ENCODE measurements at places on chromosomes 1 and 21.

GRCh38 chr1:151246786-151247185, 7.7 kb upstream of the PSMD4 start:
- no peak for DNase-seq

DNA sequence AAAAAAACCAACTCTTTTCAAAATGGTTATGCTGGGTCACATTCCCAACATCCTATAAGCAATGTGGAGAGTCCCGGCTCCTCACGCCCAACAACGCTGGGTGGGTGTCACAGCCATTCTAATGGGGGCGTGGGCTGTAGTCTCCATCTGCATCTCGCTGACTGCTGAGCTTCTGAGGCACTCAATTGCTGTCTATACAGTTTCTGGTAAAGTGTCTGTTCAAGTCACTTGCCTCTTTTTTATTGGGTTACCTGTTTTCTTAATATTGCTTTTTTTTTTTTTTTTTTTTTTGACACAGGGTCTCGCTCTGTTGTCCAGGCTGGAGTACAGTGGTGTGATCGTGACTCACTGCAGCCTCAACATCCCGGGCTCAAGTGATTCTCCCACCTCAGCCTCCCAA, 54.8 kb downstream of the GNB1 start:
- DNase-seq = no peak

GRCh38 chr1:36321119-36321951, 2.1 kb downstream of the EVA1B start:
- no peak for DNase-seq

- DNase-seq = peak; percentile 50
These were observed 757 bp upstream of the NRIP1 start for GRCh38 chr21:15065392-15066122.

DNA sequence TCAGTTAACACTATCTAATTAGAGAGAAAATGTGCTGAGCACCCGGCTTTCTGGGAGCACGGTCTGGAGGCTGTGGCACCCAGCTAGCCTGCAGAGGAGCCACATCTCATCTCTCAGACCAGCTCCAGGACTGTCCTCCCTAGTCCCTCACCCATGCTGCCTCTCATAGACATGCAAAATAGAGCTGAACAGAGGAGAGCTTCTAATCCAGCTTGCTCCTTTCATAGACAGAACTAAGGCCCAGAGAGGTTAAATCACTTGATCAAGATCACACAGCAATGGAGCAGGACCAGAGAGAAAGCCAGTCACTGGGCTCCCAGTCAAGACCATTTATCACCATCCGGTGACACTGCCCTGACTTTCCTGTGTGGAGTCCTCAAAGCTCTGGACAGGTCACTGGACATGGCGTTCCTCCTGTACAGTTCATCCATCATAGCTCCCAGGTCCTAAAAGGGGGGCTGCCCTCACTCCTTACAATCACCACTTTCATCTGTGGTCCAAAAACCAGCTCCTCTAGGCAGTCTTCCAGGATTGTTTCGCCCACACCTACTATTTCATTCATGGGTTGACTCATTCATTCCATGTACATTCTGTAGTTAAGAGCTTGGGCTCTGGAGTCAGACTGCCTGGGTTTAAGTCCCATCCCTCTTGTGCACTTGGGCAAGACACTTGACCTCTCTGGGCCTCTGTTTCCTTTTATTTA, 8.8 kb upstream of the CAMK2N1 start:
- DNase-seq = no peak

DNA sequence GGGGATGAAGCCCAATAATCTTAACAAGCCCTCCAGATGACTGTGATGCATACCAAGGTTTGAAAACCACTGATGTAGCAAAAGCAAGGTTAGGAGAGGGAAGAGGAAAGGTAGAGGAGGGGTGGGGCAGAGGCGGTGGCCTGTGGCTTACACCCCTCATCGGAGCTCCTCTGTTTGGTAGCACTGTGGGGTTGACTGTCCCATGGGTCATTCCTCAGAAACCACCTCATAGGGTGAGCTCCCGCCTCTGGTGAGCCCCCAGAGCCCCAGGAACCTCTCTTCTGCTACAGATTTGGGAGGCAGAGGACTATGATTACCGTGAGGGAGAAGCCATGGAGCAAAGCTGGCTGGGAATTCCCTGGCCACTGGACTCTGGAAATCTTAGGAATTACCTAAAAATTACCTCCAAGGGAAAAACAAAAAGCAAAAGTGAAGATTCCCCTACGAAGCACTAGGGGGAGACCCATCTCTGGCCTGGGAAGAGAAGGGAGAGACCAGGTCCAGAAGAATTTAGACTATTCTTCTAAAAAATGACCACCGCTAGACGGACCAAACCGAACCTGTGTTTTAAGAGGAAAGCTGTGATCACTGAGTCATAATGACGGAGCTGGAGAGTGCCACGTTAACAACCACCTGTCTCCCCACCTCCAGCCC, 1.5 kb upstream of the RASSF5 start:
- DNase-seq = no peak

GRCh38 chr1:39148942-39149341, 55.6 kb upstream of the MACF1 start:
- no peak for DNase-seq

GRCh38 chr21:31351960-31352359, 7.9 kb upstream of the TIAM1 start:
- no peak for DNase-seq

GRCh38 chr1:111414756-111415155, 12.8 kb downstream of the OVGP1 start:
- DNase-seq = no peak

DNA sequence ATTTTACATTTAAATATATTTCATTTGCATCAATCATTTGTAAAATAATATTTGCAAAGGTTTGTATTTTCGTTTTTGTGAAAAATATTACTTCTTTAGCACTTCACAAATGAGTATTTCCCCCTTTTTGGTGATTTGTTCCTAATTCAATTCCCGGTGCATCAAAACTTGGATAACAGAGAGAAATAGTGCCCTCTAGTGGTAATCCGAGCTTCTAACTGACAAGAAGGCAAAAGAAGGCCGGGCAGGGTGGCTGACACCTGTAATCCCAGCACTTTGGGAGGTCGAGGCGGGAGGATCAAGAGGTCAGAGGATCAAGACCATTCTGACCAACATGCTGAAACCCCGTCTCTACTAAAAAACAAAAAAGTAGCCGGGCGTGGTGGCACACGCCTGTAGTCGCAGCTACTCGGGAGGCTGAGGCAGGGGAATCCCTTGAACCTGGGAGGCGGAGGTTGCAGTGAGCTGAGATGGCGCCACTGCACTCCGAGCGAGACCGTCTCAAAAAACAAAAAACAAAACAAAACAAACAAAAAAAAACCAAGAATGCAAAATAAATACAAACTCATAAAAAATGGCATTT, 137.7 kb downstream of the COL11A1 start:
- DNase-seq = no peak

Measured in stimulated activated CD8-positive, alpha-beta memory T cell treated with anti-CD3 and anti-CD28 coated beads, Interleukin-2, amount 100 ng/mL, for 1 hour (primary cell).